Sigmoid colon (tissue), 7 donors: ENCODE measurements at places on chromosomes 4 and X. TPM values are rescaled to one million over a fixed set of nuclear protein-coding genes. Genes with fewer than 3 reads are reported as not detected.

GRCh38 chr4:134567461-134567860 is 365.9 kb upstream of the PABPC4L start:
- no peak for DNase-seq

GRCh38 chr4:117771647-117772337 is 262.5 kb upstream of the NDST3 start:
- no peak for DNase-seq

DNA sequence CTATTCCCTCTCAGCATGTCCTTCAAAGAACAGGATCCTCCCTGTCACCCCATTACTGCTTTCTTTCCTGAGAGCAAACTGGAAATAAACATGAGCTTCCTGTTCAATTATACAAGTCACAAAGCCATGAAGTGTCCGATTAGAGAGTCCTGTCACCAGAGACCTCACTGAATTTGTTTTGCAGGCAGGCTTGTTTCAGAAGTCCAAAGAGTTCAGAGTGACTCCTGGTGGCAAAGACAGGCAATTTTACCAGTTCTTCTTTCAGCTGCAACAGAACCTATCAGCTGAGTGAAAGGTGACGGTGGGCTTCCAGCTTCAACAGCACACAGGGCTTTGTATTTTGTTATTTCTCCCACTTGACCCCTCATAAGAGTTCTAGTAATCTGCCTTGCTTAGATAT is 6.4 kb downstream of the ELK1 start:
- no peak for DNase-seq

DNA sequence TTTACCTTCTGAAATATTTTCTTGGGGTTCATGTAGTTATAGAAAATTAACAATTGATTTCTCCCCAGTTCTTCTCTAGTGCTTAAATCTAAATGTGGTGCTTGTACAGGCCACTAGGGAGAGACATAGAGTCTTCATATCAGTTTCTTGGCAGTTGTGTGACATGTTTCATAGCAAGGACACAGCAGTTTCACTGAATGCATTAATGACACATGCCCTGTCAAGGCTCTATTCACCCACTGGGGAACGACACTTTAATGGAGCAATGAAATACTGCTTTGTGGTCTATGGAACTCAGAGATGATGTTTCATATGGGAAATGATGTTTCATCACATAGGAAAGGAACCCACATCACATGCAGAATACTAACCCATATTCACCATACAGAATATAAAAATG is 2.8 kb downstream of the VEGFC start:
- no peak for DNase-seq

Gene HSD17B13
- 0.71 TPM for total RNA-seq

Gene TMEM154
- 0.54 TPM for total RNA-seq

Gene GC
- total RNA-seq, result not detected

Gene APLN
- total RNA-seq, result 0.81 TPM

Gene GUCY1B1
- 115 TPM for total RNA-seq

Gene DKK2
- total RNA-seq, result 3.3 TPM
